ENCODE measurements at places on chromosomes 6 and 20.

- no peak for DNase-seq
Observed at GRCh38 chr20:38635721-38636288, 34.2 kb downstream of the ARHGAP40 start.

DNA sequence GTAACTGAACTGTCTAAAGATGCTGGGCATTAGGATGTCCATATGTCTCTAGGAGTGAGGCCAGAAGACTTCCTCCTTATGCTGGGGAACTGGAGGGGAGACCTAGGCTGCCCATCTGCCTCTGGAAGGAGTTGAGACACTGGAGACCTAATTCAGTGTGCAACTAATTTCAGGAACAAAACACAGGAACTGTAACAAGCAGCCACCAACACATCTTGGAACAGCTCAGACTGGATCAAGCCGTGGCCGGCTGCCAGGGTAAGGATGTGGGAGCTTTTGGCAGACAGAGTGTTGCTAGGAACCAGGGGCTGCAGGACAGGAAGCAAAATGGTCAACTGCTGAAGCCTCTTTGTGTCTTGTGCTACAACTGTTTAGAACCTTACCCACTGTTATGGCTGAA lies 16.4 kb upstream of the MAS1 start:
- DNase-seq: no peak

DNA sequence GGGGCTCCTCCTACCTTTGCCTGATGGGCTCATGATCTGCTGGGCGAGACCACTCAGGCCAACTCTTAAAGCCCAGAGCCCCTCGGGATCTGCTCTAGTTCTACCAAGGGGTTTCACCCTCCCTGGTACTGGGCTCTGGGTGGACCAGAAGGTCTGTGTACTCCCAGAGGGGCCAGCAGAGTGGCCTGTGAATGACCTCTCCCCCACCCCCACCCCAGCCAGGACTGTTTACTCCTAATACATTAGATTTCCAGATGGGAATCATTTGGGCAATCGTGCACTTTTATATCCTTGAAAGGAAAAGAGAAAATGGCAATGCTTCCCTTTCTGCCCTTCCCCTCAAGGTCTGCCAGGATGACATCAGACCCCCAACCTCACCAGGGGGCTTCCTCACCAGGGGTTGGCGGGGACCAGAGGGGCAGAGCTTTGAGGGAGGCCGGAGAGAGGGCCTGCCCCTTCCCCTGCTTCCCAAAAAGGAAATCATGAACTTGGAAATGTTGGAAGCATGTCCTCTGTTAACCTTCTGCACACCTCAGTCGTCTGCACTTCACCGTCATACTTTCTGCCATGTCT lies 37.1 kb upstream of the PMEPA1 start:
- DNase-seq: no peak

GRCh38 chr6:52890018-52890417 lies 19.5 kb downstream of the GSTA3 start:
- DNase-seq: no peak

DNA sequence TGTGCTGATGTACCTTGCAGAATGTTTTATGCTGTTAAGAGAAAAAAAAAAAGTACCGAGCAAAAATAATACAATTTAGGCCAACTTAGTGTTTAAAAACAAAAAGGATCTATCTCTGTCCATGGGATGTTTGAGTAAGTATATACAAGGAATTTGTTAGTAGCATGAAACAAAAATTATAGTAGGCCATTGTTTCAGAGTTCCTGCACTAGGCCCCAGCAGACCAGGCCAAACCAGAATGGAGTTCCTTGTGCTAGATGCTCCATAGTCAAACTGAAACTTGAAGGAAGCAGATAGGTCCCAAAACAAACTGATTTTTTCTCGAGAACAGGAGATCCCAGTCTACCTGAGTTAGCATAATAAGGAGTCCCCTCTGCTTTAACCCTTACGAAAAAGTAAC lies 72.5 kb downstream of the SNX9 start:
- no peak for DNase-seq

- no peak for DNase-seq
Observed at GRCh38 chr6:82084324-82084920, 163.1 kb downstream of the IBTK start.

DNA sequence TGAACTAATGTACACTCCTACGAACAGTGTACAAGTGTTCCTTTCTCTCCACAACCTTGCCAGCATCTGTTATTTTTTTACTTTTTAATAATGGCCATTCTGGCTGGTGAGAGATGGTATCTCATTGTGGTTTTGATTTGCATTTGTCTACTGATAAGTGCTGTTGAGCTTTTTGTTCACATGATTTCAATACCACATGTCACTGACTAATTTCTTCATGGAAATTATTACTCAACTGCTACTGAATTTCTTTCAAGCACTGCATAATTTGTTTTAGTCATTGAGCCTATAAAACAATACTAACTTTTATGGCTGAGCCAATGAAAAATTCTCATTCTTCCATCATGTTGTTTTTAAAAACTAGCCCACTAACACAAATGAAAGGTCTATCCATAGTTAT lies 115.4 kb downstream of the FRK start:
- DNase-seq: no peak

- DNase-seq: no peak
Observed at GRCh38 chr20:22802296-22802695, 217.9 kb upstream of the FOXA2 start.

DNA sequence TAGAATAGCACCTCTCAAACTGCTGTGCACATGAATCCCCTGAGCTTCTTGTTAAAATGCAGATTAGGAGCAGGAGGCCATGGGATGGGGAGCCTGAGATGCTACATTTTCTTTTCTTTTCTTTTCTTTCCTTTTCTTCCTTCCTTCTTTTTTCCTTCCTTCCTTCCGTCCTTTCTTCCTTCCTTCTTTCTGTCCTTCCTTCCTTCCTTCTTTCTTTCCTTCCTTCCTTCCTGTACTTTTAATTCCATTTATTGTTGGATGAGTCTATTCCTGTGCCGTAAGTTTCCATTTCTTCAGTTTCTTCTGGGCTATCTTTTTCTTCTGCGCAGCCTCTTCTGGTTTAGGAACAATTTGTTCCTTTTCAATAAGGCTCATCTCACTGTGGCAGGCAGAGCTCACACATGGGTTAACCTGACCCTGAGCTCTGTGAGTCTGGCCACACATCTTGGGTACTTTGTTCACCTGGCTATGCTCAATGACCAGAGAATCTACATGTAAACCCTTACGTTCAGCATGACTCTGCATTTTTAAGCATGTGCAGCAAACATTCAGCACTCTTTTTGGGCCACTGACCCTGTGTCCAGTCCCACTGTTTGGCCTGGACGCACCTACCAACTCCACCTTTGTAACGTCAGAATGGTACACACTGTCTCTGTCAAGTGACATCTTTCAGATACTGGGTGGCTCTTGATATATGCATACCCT lies 114.7 kb upstream of the INSM1 start:
- no peak for DNase-seq

DNA sequence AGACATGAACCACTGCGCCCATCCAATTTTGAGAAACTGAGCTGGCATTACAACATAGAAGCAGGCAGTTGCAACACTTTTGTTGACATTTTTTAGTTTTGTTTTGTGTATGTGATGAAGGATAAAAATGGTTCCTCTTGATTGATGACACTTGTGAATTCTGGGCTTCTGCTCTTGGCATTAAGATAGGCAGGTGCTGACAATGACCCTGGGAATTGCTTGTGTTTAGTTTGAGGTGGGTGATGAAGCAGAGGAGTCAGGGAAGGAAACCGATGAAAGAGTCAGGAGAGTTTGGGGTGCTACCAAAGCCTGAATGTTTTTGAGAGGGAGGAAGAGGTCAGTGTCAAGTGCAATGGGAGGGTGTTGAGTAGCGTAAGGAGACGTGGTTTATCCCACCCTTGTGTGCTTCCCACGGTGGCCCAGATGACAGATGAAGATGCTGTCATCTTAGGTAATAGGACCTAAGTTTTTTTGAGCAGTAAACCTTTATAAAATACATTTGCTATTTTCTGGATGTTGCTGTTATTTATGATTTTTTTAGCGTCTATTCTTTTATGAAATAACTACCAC lies 19.4 kb downstream of the CDS2 start:
- DNase-seq: no peak

GRCh38 chr6:25138233-25138933 lies 140.8 kb upstream of the CARMIL1 start:
- peak; percentile 54 for DNase-seq

- no peak for DNase-seq
Observed at GRCh38 chr6:143961066-143961465, 47.0 kb downstream of the PLAGL1 start.

- no peak for DNase-seq
Observed at GRCh38 chr6:35209081-35209480, 4.7 kb upstream of the SCUBE3 start.

- DNase-seq: no peak
Observed at GRCh38 chr6:18214003-18214402, 50.3 kb downstream of the DEK start.

GRCh38 chr20:37209661-37210314 lies 30.4 kb upstream of the MROH8 start:
- DNase-seq: no peak

GRCh38 chr6:9225441-9225871 lies 790.1 kb upstream of the SLC35B3 start:
- DNase-seq: no peak

DNA sequence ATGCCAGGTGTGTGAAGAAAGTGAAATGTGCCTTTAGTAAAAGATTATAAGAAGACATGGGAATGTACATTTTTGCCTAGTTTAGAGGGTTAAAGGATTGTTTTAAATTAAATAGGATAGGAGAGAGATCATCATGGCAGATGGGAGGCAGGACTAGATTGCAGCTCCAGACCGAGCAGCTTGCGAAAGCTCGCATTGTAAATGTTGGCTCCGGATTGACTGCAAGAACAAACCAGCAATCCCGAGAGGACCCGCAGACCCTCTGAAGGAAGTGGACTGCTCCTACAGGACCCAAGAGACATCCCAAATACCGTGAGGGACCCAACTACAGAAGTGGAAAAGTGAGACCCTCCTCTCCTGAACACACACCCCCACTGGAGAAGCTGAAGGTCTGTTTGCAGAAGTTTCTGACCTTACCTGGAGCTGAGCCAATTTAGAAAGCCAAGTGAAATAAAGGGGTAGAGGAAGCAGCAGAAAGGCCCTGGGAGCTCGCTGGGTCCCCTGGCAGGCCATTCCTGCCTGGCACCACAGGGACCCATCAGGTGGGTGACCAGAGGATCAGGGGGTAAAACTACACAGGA lies 30.0 kb upstream of the TPD52L1 start:
- no peak for DNase-seq

- no peak for DNase-seq
Observed at GRCh38 chr6:138302554-138302953, 75.2 kb upstream of the SMIM28 start.

GRCh38 chr6:134516582-134516981 lies 198.7 kb upstream of the SGK1 start:
- DNase-seq: no peak

DNA sequence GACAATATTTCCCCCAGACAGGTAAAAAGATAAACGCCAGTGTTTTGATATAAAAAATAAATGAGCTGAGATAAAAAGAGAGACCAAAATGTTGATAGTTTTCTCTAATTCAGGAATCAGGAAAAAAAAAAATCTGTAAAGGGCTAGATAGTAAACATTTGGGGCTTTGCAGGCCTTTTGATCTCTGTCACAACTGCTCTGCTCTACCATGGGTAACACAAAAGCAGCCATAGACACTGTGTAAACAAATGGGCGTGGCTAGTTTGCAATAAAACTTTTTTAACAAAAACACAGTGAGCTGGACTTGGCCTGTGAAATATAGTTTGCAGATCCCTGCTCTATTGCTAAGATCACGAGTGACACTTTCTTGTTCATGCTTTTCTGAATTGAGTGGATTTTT lies 219.1 kb upstream of the STXBP5 start:
- DNase-seq: no peak

- no peak for DNase-seq
Observed at GRCh38 chr20:57577679-57578475, 17.0 kb downstream of the PCK1 start.

DNA sequence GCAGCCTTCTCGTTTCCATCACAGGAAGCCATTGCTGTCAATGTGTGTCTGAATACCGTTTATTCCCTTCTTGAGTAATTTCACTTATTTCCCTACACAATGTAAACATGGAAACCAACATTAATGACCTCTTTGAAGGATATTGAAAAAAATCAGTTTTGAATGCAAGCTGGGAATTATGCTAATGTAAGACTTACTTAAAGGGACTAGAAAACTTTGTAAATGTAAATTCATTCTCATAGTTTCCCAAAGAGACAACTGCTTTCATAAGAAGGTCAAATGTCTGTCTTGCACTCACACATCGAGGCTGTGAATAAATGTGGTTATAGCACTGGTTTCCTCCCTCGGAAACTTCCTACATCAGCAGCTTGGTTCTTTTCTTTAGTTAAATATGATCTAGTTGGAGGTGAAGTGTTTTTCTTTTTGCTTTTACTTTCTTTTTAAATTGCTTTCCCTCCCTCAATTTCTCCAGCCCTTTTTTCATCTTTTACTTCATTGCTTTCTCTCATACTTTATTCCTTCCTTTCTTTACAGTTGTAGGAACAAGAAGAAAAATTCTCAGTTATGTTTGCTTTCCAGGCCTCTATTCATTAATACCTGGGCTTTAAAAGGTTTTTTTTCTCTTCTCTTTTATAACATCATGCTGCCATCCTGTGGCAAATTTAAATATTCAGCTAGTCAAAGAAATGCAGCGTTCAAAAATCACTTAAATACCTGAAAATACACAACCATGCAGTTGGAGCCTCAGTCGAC lies 108.3 kb downstream of the TNFAIP3 start:
- DNase-seq: peak; percentile 33

DNA sequence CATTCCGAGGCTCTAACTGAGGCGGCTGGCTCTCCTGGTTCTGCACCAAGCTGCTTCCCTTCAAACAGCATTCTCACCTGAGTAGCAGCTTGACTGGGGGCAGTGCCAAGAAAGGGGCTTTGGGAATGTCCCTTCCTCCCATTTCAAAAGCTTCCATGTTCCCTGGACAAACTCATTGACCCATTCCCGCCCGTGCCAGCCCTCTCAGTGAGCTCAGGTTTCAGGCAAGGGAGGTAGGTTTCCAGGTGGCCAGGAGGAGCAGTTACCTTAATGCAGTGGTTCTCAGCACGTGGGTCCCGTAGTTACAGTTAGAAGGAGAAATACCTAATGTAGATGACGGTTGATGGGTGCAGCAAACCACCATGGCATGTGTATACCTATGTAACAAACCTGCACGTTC lies 135.2 kb downstream of the ELOVL4 start:
- DNase-seq: no peak

DNA sequence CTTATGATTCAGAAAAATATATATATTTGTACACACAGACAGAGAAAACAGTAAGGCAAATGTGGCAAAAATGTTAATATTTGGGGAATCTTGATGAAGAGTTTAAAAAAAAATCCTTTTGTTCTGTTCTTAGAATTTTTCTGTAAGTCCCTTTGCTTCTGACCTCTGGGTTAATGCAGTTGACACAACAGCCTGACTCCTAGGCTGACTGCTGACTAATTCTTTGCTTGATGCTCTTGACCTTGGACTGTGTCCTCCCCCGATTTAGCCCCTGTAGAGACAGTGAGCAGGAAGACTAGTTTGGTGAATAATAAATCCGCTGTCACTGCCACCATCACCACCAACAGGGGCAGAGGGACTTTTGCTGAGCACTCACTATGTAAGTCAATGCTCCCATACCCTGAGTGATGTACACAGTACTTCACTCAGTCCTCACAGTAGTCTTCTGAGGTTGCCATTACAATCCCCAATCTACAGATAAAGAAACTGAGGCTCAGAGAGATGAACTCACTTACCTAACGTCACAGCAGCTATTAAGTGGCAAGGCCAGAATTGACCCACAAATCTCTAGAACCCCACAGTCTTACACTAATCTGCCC lies 71.7 kb downstream of the SNX5 start:
- DNase-seq: no peak

Data from activated CD8-positive, alpha-beta memory T cell treated with anti-CD3 and anti-CD28 coated beads for 4 hours (primary cell).